Stimulated activated memory B cell treated with anti-CD40 and anti-IgM and Interleukin-4, amounts not matched to agents 10 μg/mL and 1 μg/mL and 100 μg/mL, for 72 hours (primary cell): ENCODE measurements at places on chromosomes 5 and 9.

DNA sequence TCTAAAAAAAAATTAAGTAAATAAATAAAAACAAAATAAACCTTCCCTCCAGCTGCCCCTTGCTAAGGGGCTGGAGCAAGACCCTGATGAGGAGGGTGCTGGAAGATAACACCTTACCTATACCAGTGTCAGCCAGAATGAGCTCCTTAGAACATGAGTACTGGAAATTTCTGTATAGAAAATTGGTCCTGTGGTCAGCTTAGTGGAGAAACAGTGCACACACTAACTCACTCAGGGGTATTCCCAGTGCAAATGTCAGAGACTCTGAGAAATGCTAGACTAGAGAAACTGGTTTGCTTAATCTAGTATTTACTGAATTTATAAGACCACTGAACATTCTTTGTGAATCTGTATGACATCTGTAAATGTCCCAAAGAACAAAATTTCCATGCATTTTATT lies 62.1 kb upstream of the CTXN3 start:
- ATAC-seq, result peak; percentile 55

- peak; percentile 52 for ATAC-seq
Observed at GRCh38 chr5:75963554-75963953, 119.6 kb upstream of the SV2C start.

GRCh38 chr5:73564018-73564417 lies 1.4 kb downstream of the ANKRA2 start:
- no peak for ATAC-seq

DNA sequence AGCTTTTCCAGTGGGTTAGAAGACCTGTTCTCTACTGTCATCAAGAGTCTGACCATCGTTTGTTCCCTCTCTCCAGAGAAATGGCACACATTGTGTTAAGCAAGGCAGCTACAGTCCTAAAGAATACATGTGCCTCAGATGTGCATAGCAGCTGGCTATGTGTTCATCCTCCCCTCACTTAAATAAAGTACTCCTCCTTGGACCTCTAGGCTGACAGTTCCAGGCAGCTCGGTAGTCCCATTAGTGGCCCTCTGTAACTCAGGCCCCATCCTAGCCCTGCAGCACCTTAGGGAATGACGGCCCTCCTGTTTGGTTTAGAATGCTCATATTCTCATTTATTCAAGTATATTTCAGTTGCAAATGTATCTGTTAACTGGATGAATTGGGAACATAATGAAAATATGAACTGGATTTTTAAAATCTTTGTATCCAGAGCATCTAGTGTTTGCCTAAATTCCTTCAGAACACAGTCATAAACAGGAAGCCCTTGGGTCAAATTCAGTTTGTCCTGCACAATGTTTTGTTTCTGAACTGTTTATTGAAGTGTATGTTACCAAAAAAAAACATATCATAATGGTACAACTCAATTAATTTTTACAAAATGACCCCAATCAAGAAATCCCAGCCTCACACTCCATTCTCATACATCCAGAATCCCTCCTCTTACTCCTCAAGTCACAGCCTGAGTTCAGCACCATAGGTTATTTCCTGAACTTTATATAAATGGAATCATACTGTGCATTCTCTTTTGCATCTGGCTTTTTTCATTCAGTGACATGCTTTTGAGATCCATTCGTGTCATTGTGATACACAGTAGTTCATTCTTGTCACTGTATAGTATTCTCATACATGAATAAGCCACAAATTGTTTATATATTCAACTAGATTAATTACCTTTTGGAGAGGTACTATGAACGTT lies 1.6 kb upstream of the ASPN start:
- no peak for ATAC-seq

- no peak for ATAC-seq
Observed at GRCh38 chr9:91428927-91429351, 5.3 kb upstream of the NFIL3 start.

DNA sequence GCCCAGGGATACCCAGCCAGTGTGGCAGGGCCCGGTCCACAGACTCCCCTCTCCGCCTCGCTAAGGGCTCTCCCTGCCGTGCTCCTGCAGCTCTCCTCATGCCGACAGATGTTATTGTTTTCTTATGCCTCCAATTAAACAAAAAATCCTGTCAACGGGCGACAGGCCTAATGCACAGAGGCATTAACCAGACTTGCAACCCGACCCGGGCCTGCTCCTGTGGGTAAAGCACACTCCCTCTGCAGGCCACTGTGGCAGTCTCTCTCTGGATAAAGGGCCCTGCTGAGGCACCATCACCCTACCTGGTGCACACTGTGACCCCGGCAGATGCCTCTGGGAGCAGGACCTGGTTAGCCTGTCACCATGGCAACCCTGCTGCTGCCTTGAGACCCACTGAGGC lies 27.5 kb upstream of the HAND1 start:
- ATAC-seq, result no peak

DNA sequence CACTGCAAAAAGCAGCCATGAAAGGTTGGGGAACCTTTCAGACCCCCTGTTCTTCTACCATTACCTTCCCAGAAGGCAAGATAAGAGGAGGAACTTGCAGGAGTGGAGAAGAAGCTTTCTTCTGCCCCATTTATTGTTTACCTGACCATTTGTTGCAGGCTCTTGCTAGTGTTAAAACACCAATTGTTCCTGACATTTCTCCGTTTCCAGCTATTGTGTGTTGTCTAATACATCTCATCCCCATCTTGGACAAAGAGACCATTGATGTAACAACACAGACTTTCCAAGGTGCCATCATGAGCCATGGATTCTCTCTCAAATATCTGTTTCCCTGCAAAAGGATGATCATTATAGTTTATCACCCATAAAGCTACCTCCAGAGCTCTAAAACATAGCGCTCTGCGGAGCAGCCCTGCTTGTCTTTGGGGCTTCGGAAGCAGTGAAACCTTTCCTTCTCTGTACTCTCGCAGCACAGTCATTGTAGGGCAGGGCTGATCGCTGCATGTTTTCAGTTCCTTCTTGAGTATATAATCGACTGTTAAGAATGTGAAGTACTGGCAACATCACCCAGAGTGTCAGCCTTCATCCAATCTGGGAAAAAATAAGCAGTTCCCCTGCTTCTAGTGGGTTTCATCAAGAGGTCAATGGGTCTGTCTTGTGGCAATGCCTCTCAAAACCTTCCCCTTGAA lies 680.0 kb downstream of the SEMA5A start:
- no peak for ATAC-seq

GRCh38 chr9:119559056-119559455 lies 189.8 kb upstream of the BRINP1 start:
- ATAC-seq, result no peak

DNA sequence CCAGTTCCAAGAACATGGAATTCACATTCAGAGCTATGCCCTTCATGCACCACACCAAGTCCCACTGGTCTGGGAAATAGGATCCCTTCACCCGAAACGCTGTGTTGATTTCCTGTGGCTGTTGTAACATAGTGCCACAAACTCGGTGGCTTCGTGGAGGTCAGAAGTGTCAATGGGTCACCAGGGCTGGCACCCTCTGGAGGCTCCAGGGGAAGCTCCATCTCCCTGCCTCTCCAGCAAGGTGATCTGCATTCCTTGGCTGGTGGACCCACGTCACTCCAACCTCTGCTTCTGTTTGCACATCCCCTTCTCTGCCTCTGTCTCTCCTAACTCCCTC lies 28.9 kb upstream of the ALDH1B1 start:
- ATAC-seq, result no peak

DNA sequence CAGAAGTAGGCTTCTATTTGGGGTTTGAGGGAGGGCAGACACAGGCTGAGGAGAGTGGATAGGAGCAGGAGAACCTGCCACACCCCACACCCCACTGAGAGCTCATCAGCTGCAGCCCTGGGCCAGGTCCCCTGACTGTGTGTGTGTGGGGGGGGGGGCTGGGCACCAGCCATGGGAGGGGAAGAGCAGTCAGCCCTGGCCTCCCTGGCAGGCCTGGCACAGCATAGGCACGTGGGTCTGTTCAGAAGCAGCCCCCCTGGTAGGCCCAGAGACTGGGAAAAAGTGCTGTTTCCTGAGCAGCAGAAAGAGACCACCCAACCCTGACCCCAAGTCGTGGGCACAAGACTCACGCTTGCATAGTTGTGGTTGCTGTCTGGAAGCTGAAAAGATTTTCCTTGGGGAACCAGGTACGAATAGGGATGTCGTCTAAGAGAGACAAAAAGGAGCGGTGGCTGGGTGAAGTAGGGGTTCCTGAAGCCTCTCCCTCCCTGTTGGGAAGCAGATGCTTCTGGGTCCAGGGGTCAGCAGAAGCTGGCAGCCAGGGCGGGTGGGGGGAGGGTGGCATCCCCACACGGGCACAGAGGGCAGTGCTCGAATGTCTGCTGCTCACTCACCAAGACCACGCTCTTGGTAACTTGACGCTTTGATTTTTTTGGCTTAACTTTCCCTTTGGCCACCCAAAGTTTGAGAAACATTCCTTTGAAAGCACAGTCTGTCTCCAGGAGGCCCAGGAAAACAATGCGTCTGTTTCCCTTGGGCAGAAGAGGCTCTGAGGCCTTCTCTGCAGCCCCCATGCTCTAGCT lies 2.9 kb downstream of the NSMF start:
- no peak for ATAC-seq

- ATAC-seq, result no peak
Observed at GRCh38 chr5:123997462-123998215, 485.7 kb downstream of the CSNK1G3 start.

DNA sequence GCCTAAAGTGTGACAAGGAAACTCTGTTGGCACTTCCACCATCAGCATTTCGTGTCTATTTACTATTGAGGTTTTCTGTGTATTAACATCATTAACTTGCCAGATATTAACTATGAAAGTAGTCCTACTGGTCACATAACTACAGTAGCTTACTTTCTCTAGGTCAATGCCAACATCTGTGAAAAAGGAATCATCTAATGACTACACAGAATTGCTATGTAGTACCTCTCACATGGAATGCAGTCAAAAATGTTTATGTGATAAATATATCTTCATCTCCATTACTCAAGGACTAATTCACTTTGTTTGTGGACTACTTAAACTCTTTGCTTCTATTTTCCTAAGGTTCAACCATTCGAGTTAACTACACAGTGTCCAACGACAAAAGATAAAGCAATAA lies 2.1 kb downstream of the SCAI start:
- ATAC-seq, result no peak

GRCh38 chr5:179165421-179166170 lies 105.4 kb downstream of the ZNF354C start:
- no peak for ATAC-seq

DNA sequence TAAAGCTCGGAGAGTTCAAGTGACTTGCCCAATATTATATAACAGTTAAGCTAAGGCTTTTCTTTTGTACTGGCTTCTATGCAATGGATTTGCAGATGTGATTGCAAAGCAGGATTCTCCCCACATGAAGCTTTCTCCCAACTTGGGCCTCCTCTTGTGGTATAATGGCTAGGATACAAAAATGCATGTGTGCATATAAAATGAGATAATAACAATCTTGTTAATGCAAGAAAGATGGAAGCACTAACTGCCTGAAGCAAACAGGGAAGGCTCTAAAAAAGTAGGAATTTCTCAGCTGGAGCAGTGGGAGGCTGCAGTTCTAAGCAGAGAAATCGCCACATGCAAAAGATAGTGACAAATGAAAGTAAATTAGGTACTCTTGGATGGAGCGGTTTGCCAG lies 444.2 kb upstream of the RIOK2 start:
- ATAC-seq, result no peak

DNA sequence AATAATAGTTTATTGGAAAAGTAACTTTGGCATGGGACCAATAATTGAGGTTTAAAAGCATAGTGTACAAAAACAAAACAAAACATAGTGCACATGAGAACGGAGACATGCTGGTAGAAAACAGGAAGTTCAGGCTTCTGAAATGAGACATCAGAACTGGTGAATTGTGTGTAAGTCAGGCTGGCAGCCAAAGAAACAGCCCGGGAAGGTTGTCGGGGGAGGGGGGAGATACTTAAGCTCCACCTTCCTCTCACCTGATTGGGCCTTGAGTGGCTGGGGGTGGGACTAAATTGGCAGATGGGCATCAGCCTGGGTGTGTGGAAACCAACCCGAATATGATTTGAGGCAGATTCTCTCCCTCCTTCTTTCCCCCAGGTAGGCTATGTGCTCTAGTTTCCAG lies 256.3 kb downstream of the SMARCA2 start:
- ATAC-seq, result peak; percentile 84

DNA sequence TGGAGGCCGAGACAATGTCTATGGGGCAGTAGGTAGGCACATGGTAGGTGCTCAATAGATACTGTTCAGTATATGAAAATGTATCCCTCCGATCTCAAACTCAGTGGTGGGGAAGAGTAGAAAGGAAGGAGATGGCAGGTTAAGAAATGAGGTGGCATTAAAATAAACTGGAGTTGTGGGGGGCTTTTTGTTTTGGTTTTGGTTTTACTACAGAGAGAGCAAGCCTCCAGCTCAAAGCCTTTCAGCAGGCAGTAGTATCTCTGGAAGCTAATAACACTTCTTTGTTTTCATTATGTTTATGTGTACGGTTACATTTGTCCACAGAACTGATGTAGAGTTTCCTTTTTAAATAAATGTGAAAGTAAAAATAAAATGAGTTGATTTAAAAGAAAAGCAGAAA lies 8.6 kb downstream of the MFAP3 start:
- no peak for ATAC-seq

GRCh38 chr5:63310644-63311043 lies 651.6 kb downstream of the HTR1A start:
- no peak for ATAC-seq

GRCh38 chr5:18111906-18112465 lies 477.7 kb downstream of the TAF11L14 start:
- no peak for ATAC-seq

DNA sequence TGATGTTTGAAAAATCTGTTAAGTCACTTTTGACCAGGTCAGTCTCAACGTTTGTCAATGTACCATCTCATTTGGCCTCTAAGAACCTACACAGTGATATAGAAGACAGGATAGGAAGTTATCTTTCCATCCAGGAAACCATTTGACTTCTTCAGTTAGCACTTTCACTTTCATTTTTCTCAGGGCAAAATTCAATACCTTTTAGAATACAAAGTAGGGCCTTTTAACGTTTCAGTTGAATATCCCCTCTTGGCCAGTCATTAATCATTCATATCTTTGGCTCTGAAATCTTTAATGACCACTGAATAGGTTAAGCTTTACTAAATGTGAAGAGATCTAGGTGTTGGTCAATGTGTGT lies 101.1 kb upstream of the GNAQ start:
- ATAC-seq, result no peak

DNA sequence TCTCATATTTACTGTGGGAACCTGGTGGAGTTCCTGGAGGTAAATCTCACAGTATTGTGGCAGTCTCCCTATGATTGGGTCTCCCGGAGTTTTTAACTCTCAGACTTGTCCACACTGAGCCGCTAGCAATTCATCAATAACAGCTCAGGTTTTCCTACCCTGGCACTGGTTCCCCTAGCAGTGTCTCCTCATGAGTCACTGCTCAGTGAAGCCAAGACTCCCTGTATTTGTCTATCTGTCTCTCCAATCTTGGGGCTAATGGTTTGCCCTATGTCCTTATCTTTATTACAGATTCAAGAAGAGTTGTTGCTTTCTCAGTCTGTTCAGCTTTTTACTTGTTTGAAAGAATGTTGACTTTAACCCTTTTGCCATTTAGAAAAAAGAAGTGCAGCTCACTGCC lies 176.7 kb upstream of the FGF10 start:
- no peak for ATAC-seq

DNA sequence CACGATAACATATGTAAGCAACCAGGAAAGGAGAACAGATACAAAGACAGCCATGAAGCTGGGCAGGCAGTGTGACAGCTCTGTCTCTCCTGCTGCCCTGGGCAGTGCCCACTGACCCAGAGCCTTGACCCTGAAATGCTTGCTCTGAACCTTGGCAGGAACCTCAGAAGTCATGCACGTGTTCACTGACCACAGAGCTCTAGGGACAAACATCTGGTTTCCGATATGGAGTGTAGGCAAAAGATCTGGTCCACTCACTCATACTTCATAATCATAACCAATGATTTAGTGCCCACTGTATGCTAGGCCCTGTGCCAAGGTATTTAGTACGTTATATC lies 102.6 kb downstream of the FSTL4 start:
- ATAC-seq, result no peak
